ENCODE measurements at places on chromosomes 4 and X.

GRCh38 chr4:61771056-61771455 is 570.9 kb downstream of the ADGRL3 start:
- DNase-seq: no peak

DNA sequence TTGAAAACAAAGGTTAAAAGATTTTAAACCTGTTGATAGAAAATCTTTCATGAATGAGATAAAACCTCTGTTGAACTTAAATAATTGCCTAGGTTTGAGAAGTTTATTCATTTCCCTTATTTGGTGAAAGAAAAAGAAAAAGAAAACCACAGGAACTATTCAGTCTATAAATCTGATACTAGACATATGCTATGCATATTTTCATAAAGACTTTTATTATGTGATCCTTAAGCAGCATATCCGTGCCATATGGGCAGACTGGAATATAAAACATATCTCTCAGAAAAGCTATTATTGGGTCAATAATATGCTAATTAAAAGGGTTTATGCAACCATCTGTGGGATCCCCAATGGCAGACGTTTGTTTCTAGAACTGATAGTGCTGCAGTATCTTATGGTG is 178.7 kb downstream of the RASL11B start:
- DNase-seq: no peak

- DNase-seq: peak; percentile 77
Measured at GRCh38 chr4:163332526-163333406, at the start of gene NPY1R. TSS of gene NPY1R (minus strand) at chr4:163332596. CDS start at chr4:163326554, 6,042 bp downstream.

GRCh38 chr4:128461291-128462102 is 173.9 kb upstream of the PGRMC2 start:
- peak; percentile 93 for DNase-seq

- DNase-seq: no peak
Measured at GRCh38 chr4:3218824-3219760, 29.9 kb upstream of the MSANTD1 start.

DNA sequence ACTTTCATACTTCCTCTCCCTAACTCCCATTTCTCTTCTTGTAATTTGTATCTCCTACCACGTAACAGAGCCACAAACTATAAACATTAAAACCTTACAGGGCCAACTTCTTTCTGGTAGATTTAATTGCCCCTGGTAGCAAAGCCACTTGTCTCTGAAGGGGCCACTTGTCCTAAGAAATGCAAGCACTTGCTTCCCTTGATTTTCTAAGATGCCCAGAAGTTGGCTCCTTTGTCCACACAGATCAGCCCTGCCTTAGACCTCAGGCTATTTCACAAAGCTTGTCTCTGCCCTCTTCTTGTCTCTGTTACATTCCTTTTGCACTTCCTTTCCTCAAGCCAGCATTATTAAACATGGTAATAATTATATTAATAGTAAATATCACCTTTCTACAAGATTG is 80.6 kb upstream of the CXXC4 start:
- DNase-seq: no peak

GRCh38 chr4:26701786-26702227 is 117.9 kb downstream of the TBC1D19 start:
- peak; percentile 56 for DNase-seq

GRCh38 chr4:54092405-54093323 is 7.3 kb upstream of the GSX2 start:
- DNase-seq: no peak

DNA sequence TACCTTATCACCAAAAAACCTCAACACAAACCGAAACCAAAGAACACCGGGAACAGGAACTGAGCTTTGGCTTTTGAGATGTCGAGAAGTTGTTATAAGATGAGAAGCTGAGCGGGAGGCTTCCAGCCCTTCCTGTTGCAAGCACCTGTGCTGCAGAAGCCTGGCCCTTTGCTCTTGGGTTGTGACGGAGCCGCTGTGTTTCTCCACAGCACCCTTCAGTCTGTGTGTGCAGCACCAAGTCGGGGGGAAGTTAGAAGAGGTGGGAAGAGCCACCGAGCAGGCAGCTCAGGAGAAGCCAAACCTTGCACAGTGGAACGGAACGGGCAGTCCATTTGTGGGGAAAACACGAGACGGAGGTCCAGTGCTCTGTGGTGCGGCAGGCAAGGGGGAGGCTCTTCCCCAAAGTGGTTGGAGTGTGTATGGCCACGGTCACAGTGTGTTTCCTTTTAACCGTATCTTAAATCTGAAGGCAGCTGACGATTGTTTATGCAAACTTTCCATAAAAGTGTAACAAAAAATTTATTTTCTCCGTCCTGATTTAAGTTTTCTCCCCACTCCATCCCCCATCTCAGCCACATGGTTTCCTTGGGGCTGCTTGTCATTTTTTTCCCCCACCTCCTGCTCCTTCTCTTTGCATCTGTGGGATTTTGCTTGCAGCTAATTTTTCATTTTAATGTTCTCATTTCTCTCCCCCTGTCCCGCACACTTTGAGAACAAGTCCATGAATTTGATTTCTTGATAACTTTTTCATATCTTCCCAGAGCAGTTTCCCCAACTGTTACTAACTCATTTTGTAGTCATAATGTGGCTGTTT is 123.7 kb downstream of the STOX2 start:
- no peak for DNase-seq

DNA sequence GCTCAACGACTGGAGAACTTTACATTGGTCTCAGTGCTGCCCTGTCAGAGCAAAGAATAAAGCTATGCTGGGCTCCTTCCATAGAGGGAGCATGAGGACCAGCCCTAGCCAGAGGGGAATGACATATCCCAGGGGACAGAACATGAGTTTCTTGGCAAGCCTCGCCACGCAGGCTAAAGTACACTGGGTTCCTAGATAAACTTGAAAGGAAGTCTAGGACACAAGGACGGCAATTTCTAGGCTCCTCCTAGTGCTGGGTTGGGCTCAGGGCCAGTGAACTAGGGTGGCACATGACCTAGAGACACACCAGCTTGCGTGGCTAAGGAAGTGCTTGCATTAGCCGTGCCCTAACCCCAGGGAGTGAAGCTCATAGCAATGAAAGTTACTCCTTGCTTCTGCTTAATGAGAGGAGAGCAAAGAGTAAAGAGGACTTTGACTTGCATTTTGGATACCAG is 141.0 kb downstream of the MAB21L2 start:
- DNase-seq: peak; percentile 55

DNA sequence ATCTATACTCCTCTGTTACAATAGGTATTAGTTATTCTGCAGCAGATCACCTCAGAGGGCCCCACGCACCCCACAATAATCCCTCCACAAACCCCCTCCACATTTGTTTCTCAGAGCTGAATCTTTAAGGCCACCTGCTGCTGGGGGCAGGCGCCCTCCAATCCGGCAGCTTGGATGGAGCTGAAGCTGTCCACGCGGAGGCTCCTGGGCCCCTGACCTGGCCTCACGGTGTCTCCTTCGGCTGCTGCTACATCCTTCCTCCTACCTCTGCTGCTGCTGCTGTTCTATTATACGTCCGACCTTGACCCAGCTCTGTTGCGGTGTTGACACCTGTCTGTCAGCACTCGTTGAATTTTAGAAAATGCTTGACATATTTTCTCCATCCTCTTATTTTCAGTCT is 430.2 kb upstream of the ZFP42 start:
- DNase-seq: no peak

DNA sequence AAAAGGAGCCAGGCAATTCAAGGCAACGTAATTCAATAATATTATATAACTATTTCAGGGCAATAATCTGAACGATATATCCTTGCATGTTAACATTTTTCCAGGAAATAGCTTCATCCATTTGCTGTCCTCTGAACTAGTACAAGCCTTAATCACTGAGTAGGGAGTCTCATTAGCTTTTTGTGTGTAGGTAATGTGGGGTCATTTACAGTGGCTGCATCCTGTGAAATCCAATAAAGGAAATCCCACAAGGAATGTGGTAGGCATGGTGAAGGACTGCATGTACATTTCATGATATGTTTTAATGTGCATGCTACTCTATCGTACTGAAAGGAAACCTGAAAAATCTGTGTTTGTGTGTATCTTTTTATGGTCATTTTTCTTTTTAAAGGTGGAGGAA is 103.5 kb downstream of the SLC4A4 start:
- DNase-seq: no peak

GRCh38 chrX:40622479-40623138 is 619 bp upstream of the MPC1L start:
- no peak for DNase-seq

GRCh38 chr4:851701-852430 is 25.9 kb upstream of the CPLX1 start:
- DNase-seq: no peak

DNA sequence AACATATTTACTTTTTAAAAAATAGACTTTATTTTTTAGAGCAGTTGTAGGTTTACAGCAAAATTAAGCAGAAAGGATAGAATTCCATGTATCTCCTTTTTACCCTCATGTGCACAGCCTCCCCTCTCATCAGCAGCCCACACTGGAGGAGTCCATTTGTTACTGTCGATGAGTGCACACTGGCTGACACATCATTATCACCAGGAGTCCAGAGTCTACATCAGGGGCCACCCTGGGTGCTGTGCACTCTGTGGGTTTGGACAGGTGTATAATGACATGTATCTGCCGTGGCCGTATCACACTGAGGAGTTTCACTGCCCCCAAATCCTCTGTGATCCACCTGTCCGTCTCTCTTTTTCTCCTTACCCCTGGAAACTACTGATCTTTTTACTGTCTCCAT is 26.3 kb downstream of the TBC1D14 start:
- DNase-seq: no peak

GRCh38 chrX:119784747-119785446 is 6.5 kb downstream of the RPL39 start:
- peak; percentile 40 for DNase-seq

GRCh38 chr4:56496241-56496640 is 9.3 kb upstream of the ARL9 start:
- DNase-seq: no peak

- DNase-seq: no peak
Measured at GRCh38 chr4:57462843-57463242, 352.7 kb upstream of the IGFBP7 start.

GRCh38 chr4:189096717-189097116 is 844.0 kb upstream of the FRG1 start:
- DNase-seq: no peak

DNA sequence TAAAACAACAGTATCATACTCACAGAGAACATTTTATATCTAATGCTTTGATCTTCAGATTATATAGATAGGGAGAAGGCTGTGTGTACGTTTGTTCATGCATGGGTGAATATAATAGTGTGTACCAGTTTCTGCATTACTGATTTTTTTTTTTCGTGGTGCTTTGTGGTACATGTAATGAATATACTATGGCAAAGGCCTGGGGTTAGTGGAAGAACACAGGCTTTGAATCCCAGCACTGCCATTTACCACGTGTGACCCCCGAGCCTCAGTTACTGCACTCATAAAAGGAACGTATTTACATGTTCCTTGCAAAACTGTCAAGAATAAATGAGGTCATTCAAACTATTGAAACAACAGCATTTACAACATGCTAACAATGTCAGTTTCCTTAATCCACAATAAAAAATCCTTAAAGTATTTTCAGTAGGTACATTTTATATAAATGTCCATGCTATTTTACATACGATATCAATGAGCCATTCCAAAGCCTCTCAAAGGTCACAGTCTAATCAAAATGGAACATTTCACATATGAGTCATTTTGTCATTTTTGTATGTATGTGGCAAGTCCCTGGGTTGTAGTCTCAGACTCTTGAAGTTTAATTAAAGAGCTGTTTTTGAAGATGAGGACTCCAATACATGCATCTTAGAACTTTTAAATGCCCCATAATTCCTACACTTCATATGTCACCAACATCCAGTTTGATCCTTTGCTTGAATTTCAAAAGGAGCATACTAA is 242.8 kb downstream of the PPP3CA start:
- no peak for DNase-seq

DNA sequence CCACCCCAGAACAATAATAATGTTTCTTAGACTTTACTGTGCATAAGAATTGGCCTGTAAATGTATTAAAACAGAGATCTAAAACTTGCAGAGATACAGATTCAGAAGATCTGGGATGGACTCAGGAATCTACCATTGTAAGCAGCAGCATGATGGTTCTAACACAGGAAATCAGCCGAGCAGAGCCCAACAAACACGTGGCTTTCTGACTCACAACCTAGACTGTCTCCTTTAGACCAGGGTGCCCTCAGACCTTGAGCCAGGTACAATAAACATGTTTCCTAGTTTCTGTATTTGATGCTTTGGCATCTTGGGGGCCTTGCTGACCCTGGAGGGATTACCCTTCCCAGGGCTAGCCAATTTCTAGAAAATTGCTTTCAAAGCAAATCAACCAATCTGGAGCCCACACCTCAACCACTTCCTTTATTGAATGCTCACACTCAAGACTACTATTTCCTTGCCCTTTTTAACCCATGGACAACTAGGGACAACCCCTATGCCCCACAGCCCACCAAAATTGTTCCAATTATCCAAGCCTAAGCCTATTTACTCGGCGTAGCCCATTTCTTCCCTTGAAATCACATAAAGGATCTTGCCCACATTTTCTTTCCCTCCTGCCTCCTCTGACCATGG is 80.5 kb downstream of the TBC1D9 start:
- DNase-seq: no peak

- DNase-seq: no peak
Measured at GRCh38 chrX:37752936-37753335, 26.9 kb upstream of the CYBB start.

- DNase-seq: no peak
Measured at GRCh38 chr4:108377021-108377420, 208.3 kb upstream of the LEF1 start.

DNA sequence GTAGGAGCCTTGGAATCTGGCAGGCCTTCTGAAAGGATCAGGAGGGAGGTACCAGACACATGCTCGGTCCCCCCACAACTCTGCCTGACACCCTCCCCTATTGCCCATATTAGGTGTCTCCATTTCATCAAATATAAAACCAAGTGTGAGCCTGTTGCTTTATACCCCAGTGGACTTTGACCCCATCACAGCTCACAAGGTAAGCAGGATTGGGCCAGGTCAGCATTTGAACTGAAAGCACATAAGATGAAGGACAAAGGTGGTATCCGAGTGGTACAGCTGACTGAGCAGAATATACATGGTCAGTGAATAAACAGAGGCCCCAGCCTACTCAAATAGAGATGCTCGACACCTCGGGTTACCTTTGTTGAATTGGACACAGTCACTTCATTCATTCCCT is 20.0 kb downstream of the SLC25A43 start:
- DNase-seq: no peak

DNA sequence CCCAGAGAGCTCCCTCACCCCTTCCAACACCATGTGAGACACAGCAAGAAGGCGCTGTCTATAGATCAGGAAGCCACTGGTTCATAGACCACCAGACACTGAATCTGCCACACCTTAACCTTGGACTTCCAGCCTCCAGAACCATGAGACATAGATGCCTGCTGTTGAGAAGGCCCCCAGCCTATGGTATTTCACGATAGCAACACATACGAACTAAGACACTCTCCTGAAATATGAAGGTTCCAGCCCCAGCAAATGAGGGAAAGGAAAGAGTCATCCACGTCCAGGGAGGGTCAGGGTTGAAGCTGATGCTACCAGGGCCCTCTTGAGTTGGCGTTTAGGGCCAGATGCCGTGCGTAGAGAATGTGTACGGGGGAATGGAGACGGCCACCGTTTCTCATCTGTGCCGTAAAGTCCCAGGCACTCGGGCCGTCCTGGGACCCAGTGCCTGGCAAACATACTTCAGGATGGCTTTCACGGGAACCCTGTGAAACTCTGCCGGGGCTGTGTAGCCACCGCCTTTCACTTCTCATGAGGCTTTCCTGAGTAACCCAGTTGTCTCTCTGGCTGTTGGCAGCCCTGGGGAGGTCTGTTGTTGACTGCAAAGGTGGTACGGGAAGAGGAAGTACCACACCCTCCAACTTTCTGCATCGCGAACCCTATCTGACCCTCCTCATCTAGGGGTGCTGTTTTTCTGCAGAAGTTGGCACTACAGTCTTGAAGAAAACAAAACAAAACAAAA is 17.7 kb upstream of the P2RY8 start:
- DNase-seq: no peak
